ENCODE measurements at places on chromosomes 12 and 14.

DNA sequence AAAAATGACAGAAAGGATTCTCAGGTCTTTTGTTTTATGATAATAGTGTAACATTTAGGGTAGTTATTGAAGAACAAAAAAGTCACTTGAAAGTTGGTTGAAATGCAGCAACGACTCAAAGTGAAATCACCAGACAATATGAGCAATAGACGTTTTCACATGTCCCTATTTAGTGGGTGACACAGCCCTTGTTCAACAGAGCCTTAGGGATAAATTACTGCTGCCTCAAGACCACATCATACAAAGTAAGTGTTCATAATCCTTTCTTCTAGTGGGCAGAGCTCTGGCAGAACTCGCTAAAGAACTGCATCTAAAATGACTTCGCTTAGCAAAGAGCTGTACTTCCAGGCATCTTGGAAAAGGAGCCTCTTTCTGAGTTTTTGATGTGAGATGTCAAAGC lies 128.5 kb upstream of the LMNTD1 start:
- DNase-seq: no peak

GRCh38 chr12:54421175-54421878 lies 2.3 kb upstream of the ITGA5 start:
- no peak for DNase-seq

GRCh38 chr12:50545213-50545612 lies 40.4 kb downstream of the DIP2B start:
- no peak for DNase-seq

DNA sequence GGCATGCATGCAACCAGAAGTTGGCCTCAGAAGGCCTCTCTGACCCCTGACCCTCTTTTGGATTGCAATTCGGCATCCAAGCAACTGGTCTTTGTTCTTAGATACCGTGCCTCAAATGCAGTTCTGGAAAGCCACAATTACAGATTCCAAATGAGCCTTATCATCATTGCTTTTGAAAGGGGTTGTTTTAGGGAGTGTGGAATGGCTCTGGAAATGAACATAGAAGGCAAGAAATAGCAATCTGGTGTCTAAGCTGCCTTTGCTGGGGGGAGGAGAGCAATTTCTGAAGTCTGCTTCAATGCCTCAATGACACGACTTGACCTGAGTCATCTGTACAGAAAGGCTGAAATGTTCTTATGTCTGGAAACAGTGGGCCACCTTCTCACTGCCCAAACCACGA lies 250.1 kb downstream of the NUAK1 start:
- no peak for DNase-seq

- DNase-seq: no peak
These were observed 7.6 kb upstream of the SERPINA1 start for GRCh38 chr14:94395888-94396574.

DNA sequence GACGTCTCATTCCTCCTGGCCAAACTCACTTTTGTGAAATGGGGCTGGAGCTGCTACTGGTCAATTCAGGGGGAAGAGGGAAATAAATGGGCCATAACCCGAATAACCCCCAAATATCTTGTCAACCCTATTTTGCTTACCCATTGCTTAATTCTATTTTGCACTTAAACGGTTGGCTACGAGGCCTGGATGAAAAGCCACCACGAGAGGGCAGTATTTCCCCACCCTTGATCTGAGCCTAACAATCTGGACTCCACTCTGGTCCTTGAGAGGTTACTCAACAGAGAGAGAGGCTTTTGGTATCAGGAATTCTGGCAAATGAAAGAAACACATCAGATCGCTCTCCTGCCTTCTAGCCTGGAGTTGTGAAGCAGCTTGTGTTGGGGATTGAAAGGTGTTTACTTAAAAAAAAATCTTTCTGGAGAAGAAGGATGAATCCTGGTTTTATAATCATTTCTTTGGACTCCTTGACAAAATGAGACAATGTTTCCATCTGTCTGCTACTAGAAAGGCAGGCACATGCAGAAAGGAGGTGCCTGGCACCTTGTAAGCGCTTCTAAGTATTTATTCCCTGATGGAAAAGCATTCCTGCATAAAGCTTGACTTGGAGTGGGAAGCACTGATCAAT lies 22.4 kb upstream of the FBXO21 start:
- peak; percentile 41 for DNase-seq

DNA sequence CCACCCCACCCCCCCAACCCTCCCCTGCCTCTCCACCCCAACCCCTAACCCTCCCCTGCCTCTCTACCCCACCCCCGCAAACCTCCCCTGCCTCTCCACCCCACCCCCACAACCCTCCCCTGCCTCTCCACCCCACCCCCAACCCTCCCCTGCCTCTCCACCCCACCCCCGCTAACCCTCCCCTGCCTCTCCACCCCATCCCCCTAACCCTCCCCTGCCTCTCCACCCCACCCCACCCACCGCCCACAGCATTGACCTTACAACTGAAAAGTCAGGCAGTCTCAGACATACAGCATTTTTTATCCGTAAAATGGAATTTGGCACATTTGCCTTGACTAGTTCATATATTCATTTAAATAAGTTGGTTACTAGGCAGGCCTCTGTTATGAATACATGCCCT lies 38.6 kb upstream of the ACTN1 start:
- DNase-seq: no peak

- no peak for DNase-seq
These were observed 171.7 kb upstream of the RTL1 start for GRCh38 chr14:101075025-101075800.

All from stimulated activated CD4-positive, alpha-beta T cell treated with anti-CD3 and anti-CD28 coated beads, TNF-alpha, amount 100 ng/mL, for 4 hours (primary cell).